Psoas muscle (tissue), 8 donors: ENCODE measurements at places on chromosomes 12 and 14. TPM values are rescaled to one million over a fixed set of nuclear protein-coding genes. Genes with fewer than 3 reads are reported as not detected.
A peak's percentile ranks its signal among the peaks of the same experiment; 100 is the strongest.

- no peaks in the 10 kb centered on the region for H3K4me1 ChIP-seq
- H3K27ac ChIP-seq, result no peak overlapping the region
- no peak for DNase-seq
- H3K36me3 ChIP-seq, result no peaks in the 10 kb centered on the region
- H3K27me3 ChIP-seq, result no peaks in the 10 kb centered on the region
Observed at GRCh38 chr14:25837551-25837965, 760.3 kb downstream of the NOVA1 start.

DNA sequence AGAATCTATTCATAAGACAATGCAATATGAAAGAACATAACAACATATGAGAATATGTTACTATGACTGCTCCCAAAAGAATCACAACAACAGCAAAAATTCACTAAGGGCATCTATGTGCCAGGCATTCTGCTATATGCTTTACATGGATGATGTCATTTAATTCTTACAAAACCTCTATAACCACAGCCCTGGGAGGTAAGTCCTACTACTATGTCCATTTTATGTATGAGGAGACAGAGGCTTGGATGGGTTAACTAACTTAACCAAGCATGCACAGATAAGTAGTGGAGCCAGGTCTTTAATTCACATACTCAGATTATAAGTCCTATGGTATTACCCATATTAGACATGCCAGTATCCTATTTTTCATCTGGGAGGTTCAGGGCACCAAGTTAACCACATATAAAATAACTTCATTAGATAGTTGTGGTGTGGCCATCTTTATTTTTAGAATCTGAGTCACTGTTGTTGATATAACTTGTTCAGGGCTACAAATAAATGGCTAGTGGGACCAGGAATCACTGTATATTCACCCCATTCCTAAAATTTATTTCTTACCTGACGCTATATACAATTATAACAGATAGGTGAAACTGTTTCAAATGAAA lies 33.2 kb upstream of the RAD51AP1 start:
- H3K36me3 ChIP-seq, result no peaks in the 10 kb centered on the region
- DNase-seq, result no peak
- H3K4me3 ChIP-seq, result no peak overlapping the region
- peak overlapping the region; percentile 18 for H3K27ac ChIP-seq

The TSPAN19 gene
- polyA plus RNA-seq, result 0.04 TPM

GRCh38 chr12:40655451-40655850 lies 36.8 kb upstream of the CNTN1 start:
- H3K27ac ChIP-seq, result no peak overlapping the region
- DNase-seq, result no peak
- H3K4me3 ChIP-seq, result no peak overlapping the region
- H3K4me1 ChIP-seq, result no peaks in the 10 kb centered on the region
- H3K27me3 ChIP-seq, result no peaks in the 10 kb centered on the region
- no peaks in the 10 kb centered on the region for H3K36me3 ChIP-seq

DNA sequence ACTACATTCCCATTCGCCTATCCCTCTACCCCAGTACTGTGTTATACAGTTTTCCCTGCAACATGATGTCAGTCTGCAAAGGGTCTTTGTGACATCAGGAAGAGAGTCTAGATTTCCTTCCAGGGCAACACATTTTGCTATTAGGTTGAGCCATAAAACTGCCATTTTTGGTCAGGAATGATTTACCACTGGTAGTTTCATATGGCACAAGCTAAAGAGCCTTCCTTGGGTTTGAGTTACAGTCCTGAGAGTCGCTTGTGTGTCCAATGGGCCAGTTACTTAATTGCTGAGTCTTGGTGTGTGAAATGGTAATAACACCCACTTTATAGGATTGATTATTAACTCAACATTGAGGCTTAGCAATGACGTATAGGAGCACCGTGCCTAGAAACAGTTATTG lies 22.6 kb upstream of the AMIGO2 start:
- H3K27ac ChIP-seq, result no peak overlapping the region
- H3K27me3 ChIP-seq, result no peaks in the 10 kb centered on the region
- H3K4me1 ChIP-seq, result no peaks in the 10 kb centered on the region
- H3K4me3 ChIP-seq, result no peak overlapping the region
- DNase-seq, result no peak

DNA sequence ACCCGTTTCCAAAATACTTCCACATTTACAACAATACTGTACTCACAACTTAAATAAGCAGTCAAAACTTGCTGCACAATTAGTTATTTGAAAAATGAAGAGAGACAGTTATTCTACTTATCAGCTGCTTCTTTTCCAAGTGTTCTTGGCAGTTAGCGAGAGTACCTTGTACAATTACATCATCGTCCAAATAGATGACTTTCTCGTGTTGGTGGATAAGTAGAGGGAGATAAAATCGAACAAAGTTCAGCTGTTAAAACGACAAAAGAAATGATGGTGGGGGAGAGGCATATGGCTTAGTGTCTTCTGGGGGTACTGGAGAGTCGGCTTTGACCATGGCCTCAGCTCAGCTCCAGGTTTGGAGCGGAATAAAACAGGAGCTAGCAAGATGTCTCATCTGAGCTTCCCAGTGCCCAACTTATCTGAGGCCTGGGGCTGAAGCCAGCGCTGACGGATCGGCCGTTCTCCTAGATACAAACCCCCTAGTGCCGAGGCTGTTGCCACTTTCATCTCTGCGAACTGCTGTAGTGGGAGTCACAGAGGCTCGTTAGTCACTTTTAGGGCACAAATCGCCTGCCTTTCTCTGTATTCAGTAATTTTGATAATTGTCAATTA lies 31.7 kb downstream of the TDG start:
- no peaks in the 10 kb centered on the region for H3K27me3 ChIP-seq
- H3K4me1 ChIP-seq, result peaks cover 11% of the 10 kb centered on the region
- no peaks in the 10 kb centered on the region for H3K36me3 ChIP-seq
- peak overlapping the region; percentile 4 for H3K4me3 ChIP-seq

DNA sequence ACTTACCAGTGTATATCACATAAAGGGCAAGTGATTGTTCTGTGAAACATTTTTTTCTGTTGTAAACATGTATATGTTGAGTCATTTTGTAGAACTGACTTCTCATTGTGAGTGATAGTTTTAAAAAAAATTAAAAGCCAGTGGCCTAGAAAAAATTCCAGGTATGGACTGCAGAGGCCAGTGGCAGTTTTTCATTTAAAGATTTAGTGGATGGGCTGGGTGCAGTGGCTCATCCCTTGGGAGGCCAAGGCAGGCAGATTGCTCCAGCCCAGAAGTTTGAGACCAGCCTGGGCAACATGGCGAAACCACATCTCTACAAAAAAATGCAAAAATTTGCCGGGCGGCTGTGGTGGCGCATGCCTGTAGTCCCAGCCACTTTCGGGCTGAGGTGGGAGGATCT lies 84.7 kb upstream of the MDM1 start:
- no peak overlapping the region for H3K4me3 ChIP-seq
- H3K36me3 ChIP-seq, result no peaks in the 10 kb centered on the region
- H3K27me3 ChIP-seq, result no peaks in the 10 kb centered on the region

The PRICKLE1 gene
- 0.79 TPM for polyA plus RNA-seq

The PRPF39 gene
- 10.1 TPM for polyA plus RNA-seq

DNA sequence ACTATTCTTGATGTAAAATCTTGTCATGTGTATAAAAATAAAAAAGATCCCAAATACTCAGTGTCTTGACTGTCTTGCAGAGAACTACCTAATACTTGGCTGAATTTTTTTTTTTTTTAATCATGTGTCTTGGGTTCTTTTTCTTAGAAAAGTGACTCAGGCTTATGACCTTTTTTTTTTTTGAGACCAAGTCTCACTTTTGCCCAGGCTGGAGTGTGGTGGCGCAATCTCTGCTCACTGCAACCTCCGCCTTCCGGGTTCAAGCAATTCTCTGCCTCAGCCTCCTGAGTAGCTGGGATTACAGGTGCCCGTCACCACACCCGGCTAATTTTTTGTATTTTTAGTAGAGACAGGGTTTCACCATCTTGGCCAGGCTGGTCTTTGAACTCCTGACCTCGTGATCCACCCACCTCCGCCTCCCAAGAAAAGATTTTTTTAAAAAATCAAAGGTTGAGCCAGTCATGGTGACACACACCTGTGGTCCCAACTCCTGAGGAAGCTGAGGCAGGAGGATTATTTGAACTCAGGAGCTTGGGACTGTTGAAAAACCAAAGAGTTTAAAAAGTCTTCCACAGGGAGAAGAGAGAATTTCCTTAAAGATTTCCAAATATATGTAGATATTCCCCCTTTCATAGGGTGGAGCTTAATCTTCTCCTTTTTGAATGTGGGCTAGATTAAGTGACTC lies 17.7 kb upstream of the TDG start:
- H3K27me3 ChIP-seq, result no peaks in the 10 kb centered on the region
- H3K4me1 ChIP-seq, result no peaks in the 10 kb centered on the region
- peaks cover 22% of the 10 kb centered on the region for H3K36me3 ChIP-seq
- H3K27ac ChIP-seq, result no peak overlapping the region

DNA sequence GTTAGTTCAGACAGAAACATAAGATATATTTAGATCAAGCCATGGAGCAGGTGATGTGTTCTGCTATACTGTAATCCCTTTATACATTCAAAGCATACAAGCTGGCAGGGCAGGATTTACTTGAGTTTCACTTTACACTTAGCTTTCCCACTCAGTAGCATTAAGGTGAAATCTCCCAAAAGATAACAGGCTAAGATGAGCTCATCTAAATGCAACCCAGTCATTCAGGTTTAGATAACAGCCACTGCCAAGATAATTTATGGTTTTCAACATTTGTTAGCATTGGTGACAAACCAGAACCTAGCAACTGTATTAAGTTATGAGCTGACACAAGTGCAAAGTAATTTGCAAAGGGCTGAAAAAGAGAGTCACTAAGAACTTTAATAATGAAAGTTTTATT lies 925.1 kb upstream of the ATXN7L3B start:
- H3K27me3 ChIP-seq, result no peaks in the 10 kb centered on the region
- no peaks in the 10 kb centered on the region for H3K36me3 ChIP-seq
- H3K4me1 ChIP-seq, result no peaks in the 10 kb centered on the region
- no peak for DNase-seq
- H3K4me3 ChIP-seq, result no peak overlapping the region

The PARPBP gene
- polyA plus RNA-seq, result 0.23 TPM

DNA sequence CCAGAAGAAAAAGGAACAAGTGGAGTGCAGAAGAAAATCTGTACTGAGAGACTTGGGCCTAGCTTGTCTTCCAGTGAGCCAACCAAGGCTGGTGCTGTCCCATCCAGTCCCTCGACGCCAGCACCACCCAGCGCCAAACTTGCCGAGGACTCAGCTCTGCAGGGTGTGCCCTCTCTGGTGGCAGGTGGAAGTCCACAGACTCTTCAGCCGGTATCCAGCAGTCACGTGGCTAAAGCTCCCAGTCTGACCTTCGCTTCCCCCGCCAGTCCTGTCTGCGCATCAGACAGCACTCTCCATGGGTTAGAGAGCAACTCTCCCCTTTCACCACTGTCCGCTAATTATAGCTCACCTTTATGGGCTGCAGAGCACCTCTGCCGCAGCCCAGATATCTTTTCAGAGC lies 15.6 kb downstream of the CIPC start:
- no peaks in the 10 kb centered on the region for H3K27me3 ChIP-seq
- H3K4me3 ChIP-seq, result no peak overlapping the region

The ANO4 gene
- 0.03 TPM for polyA plus RNA-seq

- DNase-seq, result no peak
- H3K27me3 ChIP-seq, result no peaks in the 10 kb centered on the region
- no peak overlapping the region for H3K27ac ChIP-seq
- H3K4me1 ChIP-seq, result no peaks in the 10 kb centered on the region
Observed at GRCh38 chr14:52824462-52824861, 33.1 kb upstream of the GNPNAT1 start.

DNA sequence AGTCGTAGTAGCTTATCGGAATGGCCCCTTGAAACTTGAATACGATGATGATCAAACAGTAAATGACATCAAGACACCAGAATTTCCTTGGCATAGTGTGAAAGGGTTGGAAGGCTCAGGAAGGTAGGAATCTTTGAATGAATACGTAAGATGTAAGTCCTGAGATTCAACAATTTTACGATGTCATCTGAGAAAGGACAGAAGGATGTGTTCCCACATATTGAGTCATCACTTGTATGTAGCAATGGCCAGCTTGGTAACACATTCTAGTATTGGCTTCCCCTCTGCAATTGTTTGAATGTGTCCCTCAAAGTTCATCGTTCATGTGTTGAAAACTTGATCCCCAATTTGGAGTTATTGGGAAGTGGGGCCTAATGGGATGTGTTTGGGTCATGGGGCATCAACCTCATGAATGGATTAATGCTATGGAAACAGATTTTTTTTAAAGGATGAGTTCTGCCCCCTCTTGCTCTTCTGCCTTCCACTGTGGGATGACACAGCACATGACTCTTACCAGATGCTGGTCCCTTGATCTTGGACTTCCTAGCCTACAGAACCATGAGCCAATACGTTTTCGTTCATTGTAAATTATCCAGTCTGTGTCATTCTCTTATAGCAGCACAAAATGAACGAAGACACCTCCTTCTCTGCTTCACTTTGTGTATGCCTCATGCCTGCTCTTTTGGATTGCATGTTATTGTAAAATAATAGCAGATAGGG lies 284.6 kb downstream of the BCAT1 start:
- no peak overlapping the region for H3K4me3 ChIP-seq
- H3K4me1 ChIP-seq, result no peaks in the 10 kb centered on the region
- DNase-seq, result no peak
- H3K27me3 ChIP-seq, result no peaks in the 10 kb centered on the region
- H3K36me3 ChIP-seq, result no peaks in the 10 kb centered on the region

The PTPRO gene
- 0.29 TPM for polyA plus RNA-seq

The IL26 gene
- polyA plus RNA-seq, result not detected

GRCh38 chr12:50246873-50247612 lies 36.3 kb downstream of the LIMA1 start:
- H3K36me3 ChIP-seq, result no peaks in the 10 kb centered on the region
- peak; percentile 87 for DNase-seq
- H3K27me3 ChIP-seq, result no peaks in the 10 kb centered on the region
- no peak overlapping the region for H3K4me3 ChIP-seq

DNA sequence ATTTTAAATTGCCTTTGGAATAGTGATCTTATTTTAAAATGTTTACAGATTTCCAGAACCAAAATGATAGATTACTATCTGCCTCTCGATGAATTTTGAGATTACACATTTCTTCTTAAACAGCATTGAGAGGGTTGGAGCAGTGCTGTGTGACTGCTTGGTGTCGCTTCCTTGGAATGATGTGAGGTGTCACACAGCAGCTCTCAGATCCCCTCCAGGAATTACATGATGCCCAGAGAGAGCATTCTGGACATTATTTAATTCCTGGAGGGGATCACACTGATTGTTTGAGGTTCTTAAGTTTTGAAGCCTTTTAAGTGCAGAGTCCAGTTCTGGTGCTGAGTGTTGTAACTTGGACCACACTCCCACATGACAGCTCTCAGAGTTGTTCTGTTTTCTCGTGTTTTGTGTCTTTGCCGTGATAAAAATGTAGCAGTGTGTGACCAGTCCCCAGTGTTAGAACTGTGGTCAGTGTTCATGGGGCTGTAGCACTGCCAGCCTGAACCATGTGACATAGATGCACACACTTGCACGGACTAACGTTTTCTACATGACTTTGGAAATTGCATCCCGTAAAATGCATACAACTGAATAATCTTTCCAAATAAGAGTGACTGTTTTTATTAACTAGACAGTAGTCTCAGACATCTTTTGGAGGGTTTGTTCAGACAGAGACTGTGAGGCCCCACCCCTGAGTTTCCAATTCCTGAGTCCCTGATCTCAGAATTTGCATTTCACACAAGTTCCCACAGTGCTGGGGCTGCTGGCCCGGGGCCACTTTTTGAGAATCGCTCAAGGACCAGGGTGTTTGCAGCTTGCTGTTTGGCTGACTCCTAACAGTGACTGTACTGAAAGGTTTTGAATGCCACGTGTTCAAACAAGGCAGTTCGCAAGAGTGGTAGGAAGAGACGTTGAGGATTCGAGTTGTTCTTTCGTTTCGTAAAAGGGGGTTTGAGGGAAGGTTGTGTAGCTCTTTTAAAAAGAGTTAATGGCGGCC lies 26.0 kb downstream of the XRCC3 start:
- no peak overlapping the region for H3K27ac ChIP-seq
- H3K36me3 ChIP-seq, result peaks cover 7% of the 10 kb centered on the region
- H3K4me1 ChIP-seq, result peaks cover 28% of the 10 kb centered on the region
- H3K4me3 ChIP-seq, result no peak overlapping the region
- no peaks in the 10 kb centered on the region for H3K27me3 ChIP-seq
- DNase-seq, result no peak
